Stimulated activated CD4-positive, alpha-beta T cell treated with anti-CD3 and anti-CD28 coated beads, Interleukin-1b, Interleukin-23, amount 100 ng/mL, for 24 hours (primary cell): ENCODE measurements at places on chromosomes 5 and 9.

GRCh38 chr9:108830272-108830671 lies 25.5 kb downstream of the ACTL7B start:
- no peak for DNase-seq

DNA sequence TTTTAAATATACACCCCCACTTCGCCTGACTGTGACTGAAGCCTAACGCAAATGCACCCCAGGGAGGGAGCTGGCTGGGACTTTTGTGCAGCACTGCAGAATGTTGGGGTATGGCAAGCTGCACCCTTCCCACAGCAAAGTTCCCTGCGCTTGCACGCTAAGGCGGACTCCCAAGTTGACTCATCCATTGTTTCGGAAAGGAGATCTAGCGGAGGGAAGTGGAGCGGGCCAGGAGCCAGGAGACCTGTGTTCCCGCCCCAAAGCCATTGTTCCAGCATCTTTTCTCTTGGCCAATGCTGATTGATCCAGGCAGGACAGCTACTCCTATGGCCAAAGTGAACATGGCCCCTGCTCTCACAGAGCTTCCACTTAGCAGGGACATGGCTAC lies 202.9 kb downstream of the AOPEP start:
- no peak for DNase-seq

DNA sequence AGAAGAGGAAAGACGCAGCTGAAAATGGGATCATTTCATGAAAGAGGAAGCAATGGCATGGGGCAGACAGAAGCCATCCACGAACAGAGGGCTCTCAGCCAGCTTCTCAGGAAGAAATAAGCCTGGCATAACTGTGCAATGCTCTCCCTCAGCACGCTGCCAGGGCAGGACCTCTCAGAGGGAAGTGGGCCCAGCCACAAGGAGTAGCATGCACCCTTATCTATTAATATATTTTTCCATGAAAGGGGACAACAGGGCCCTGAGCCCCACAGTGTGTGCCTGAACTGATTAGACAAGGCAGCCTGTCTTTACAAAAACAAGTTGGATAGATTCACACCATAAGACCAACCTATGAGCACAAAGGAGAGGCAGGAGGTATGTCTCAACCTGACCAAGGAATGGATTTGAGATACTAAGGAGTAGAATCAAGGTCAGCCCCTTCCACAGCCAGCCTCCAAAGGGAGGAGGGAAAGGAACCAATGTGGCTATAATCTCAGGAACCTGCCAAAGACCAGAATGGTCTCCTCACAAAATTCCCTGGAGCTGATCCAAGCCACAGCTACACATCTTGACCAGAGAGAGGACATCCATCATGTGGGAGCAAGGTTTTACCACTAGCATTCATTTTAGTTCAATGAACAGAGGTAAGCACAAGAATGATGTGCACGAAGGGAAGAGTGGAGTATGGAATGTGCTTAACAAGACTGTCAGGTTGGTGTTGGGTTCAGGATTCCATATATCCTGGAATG lies 154.8 kb downstream of the SIL1 start:
- no peak for DNase-seq

DNA sequence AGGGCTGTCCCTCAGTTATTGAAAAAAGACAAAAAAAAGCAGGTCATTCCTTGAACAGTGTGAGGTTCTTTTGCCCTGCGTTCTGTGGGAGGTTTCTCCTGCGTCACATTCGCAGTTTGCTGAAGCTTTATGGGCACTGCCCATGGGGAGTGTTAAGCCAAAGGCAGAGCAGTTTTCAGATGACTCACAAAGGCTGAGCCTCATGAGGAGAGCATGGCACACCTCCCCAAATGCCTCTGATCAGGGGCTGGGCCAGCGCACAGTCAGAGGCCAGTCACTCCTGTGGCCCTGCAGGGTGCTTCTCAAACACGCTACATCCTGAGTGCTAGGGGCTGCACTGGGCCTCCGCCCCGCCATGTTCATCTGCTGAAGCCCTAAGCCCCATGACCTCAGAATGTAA lies 38.4 kb downstream of the IRX1 start:
- DNase-seq: no peak

DNA sequence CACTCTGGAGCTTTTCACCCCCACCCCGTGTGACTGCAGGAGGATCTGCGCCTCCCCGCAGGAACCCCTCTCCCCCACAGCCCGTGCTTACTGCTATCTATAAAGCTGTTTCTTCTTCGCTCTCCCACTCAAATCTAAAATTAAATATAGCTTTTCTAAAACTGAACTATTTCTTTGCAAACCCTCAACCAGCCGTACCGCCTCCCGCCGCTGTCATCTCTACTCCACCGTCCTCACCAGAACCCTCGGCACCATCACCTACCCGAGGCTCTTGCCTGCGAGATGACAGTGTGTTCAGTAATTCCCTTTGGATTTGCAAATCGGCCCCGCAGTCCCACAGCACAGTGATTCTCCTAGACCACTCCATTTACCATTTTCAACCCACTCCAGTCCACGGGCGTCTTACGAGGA lies 13.6 kb downstream of the LPCAT1 start:
- no peak for DNase-seq

GRCh38 chr5:75558981-75559632 lies 47.4 kb downstream of the POLK start:
- DNase-seq: no peak

GRCh38 chr5:89301321-89302025 lies 418.5 kb upstream of the MEF2C start:
- no peak for DNase-seq

GRCh38 chr5:130532786-130533185 lies 628.5 kb downstream of the CHSY3 start:
- DNase-seq: no peak

DNA sequence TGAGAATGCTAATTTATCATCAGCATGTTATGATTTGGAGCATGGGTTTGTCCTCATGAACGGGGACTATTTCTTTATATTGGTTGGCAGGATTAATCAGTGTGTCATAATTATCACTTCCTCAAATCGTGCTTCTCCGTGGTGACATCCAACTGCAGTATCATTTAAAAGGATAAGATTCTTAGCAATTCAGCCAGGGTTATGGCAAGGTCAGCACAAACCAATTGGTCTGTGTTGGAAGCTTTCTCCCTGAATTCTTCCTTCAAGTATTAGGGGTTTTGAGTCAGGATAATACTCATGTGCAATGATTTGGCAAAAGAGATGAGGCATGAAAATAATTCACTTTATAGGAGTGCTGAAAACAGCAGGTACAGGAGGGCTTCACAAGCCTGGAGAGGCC lies 5.5 kb upstream of the CAMLG start:
- no peak for DNase-seq

DNA sequence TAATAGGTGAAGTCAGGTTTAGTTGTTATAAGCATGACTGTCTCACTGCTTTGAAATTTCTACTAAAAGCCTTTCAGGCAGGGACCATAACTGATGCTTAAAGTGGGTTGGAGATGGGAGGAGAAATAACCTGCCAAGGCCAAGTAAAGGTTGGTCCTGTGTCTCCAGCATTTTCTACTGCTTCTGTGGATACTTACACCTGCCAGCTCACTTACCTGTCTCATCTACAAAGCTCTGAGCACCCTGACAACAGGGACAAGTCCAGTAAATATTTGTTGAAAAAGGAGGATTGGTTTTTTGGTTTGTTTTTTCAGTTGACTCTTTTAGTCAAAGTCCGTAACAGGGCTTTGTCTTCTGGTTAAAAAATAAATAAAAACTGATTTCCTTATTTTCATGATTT lies 38.6 kb downstream of the GRAMD2B start:
- DNase-seq: no peak

DNA sequence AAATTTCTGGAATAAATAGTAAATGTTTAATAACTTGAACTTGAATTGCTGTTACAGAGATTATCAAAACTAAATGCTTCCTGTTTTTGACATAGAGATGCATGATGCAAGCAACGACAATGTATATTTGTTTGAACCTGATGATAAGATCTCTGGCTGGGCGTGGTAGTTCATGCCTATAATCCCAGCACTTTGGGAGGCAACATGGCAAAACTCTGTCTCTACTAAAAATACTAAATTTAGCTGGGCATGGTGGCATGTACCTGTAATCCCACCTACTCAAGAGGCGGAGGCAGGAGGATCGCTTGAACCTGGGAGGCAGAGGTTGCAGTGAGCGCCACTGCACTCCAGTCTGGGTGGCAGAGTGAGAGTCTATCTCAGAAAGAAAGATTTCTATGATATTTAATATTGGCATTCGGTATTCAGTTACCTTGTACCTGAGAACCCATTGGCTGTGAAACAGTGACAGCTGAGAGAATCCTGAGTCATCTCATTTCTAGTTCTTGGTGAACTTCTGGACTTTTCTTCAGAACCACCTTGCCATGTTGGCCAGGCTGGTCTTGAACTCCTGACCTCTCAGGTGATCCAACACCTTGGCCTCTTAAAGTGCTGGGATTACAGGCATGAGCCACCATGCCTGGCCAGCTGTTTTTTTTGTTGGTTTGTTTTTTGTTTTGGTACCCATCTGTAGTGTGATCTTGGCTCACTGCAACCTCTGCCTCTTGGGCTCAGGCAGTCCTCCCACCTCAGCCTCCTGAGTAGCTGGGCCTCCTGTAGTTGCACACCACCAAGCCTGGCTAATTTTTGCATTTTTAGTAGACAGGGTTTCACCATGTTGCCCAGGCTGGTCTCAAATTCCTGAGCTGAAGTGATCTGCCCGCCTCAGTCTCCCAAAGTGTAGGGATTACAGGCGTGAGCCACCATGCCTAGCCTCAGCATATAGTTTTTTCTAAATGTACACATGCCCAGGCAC lies 10.0 kb upstream of the FGF18 start:
- DNase-seq: no peak

DNA sequence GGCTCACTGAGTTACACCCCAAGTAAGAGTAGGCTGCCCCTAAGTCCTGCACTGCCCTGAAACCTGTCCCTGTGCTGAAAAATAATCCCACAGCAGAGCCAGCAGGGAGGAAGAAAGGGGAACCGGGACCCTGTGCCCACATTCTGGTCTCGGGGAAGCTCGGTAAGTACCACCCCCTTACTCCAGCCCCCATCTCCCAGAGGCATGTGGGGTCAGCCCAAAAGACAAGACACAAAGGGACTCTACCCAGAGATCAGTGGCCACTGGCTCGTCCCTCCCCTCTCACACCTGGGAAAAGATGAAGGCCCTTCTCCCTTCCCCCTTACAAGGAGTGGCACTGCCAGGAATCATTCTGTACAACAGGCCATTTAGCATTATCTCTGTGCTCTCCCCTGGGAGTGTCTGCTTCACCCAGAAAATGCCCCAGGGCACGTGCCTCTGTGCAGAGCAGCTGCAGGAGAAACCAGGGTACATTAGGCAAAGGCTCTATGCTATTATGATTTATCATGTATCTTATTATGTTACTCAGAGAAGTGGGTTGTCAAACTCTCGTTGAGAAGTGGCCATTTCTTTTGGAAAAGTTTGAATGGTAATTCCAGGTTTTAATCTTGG lies 71.3 kb downstream of the NDFIP1 start:
- DNase-seq: no peak

- DNase-seq: no peak
Measured at GRCh38 chr5:160054831-160055230, 45.9 kb downstream of the TTC1 start.

GRCh38 chr5:36683821-36684434 lies 77.5 kb downstream of the SLC1A3 start:
- DNase-seq: no peak

- DNase-seq: no peak
Measured at GRCh38 chr9:36169708-36170107, 520 bp downstream of the CCIN start.

DNA sequence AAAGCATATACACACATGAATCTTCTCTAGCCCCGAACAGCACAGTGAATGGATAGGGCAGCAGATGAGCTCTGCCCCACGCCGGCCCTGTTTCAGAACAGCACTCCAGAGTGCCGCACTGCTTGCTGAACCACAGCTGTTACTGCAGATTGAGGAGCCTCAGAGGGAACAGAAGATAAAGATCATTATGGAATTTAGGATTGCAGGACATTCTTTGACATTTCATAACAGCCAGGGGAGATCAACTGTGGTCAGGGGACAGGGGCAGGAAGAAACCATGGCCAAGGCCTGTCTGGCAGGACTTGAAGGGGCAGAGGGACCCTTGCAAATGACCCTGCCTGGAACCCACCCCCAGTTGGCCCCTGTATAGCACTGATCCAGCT lies 20.6 kb downstream of the IRF1 start:
- no peak for DNase-seq

- DNase-seq: no peak
Measured at GRCh38 chr5:74390822-74391221, 249.7 kb downstream of the ENC1 start.

- no peak for DNase-seq
Measured at GRCh38 chr5:81212211-81212751, 20.8 kb upstream of the CKMT2 start.

- DNase-seq: no peak
Measured at GRCh38 chr9:94760660-94761059, 34.2 kb downstream of the AOPEP start.

DNA sequence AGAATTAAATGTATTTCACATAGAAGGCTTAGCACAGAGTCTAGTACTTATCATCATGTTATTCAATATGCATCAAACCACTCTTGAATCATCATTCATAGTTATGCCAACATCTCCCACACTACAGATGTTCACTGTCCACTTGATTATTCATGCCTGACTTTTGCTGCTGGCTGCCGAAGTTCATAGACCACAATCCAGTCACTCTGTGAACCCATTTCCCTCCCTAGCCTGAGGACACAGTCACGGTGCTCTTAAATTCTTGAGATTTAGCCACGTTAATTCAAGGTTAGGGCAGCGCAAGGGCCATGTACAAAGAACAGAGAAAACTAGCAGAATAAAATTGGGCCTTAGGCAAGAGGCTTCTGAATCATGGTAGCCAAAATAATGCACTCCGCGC lies 32.4 kb downstream of the ABCA1 start:
- DNase-seq: no peak

- no peak for DNase-seq
Measured at GRCh38 chr5:110458313-110458712, 268.2 kb downstream of the TMEM232 start.

- DNase-seq: no peak
Measured at GRCh38 chr9:121725008-121725775, 73.8 kb downstream of the DAB2IP start.

GRCh38 chr5:134638760-134639201 lies 6.2 kb upstream of the SAR1B start:
- DNase-seq: no peak

- DNase-seq: no peak
Measured at GRCh38 chr5:1298723-1299510, 4.0 kb upstream of the TERT start.

DNA sequence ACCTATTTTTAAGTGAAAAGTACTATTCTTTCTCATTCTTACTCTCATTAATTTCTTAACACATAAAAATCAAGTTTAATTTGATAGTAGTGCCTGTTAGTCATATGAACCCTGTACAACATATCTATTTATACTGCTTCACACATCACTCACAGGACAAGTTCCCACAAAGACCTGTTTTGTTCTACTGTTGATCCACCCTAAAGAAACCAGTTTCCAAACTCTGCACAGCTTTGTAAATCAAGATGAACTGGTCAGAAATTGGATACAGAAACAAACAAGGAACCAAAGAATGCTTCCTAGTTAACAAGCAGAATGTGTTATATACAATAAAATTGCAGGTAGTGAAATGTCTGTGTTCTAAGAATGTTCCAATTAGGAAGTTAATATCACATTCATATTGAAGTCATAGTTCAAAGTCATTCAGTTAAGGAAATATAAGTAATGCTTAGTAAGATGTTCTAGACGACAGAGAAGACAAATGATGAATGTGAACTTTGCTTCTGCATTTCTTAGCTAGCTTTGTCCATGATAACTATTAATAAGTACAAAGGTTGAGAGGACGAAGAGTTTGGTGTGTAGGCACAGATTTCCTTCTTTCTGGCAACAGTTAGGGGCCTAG lies 33.4 kb downstream of the C9orf85 start:
- DNase-seq: no peak

- DNase-seq: no peak
Measured at GRCh38 chr5:44708602-44709001, 100.1 kb upstream of the MRPS30 start.

- no peak for DNase-seq
Measured at GRCh38 chr9:124549016-124549415, 41.8 kb upstream of the NR5A1 start.
